ENCODE measurements at places on chromosomes 6 and 20.
A peak's percentile ranks its signal among the peaks of the same experiment; 100 is the strongest.

- no peaks in the 10 kb centered on the region for H3K4me1 ChIP-seq
- no peak overlapping the region for H3K4me3 ChIP-seq
- no peak for DNase-seq
- no peaks in the 10 kb centered on the region for H3K36me3 ChIP-seq
- H3K27me3 ChIP-seq, result no peaks in the 10 kb centered on the region
Observed at GRCh38 chr6:126307849-126308248, 32.1 kb upstream of the CENPW start.

DNA sequence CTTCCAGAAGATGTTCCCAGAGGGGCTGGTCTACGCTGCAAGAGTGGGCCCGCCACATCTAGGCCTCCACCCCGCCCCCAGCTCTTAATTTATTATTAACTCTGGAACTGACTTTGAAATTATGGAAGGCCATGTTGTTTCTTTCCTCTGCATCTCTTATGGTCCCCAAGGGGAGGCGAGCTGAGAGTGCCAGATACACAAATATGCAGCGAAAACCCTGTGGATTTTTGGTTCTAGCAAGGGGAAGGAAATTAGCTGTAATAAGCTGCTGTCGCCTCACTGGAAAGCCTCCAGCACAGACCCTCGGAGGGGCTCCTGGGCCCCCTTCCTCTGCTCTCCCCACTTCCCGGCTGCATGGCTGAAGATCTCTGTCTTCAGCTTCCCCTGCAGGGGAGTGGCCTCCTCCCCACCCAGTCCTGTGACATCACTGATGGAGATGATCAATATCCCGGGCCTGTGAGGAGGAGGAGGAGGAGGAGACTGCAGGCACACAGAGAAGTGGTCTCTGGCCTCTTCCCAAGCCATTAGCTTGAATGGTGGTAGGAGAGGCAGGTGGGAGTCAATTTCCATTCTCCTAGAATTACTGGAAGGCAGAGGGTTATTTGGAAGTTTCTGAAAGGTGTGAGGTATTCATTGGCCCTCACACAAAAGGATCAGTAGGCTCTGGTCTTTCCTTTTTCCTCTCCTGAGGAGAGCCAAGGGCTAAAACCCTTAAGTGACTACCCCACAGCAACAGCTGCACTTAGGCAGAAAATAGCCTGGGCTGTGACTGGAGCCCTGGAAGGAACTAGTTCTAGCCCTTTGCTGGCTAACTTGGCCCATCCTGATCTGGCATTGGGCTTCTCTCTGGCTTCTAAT lies 39.7 kb upstream of the CCDC167 start:
- peaks cover 19% of the 10 kb centered on the region for H3K4me1 ChIP-seq
- H3K27me3 ChIP-seq, result no peaks in the 10 kb centered on the region
- DNase-seq, result no peak
- H3K27ac ChIP-seq, result peak overlapping the region; percentile 82

- H3K4me1 ChIP-seq, result peaks cover 8% of the 10 kb centered on the region
- peaks cover 4% of the 10 kb centered on the region for H3K36me3 ChIP-seq
- no peaks in the 10 kb centered on the region for H3K27me3 ChIP-seq
- no peak overlapping the region for H3K27ac ChIP-seq
Observed at GRCh38 chr6:149080511-149080910, 237.0 kb upstream of the TAB2 start.

DNA sequence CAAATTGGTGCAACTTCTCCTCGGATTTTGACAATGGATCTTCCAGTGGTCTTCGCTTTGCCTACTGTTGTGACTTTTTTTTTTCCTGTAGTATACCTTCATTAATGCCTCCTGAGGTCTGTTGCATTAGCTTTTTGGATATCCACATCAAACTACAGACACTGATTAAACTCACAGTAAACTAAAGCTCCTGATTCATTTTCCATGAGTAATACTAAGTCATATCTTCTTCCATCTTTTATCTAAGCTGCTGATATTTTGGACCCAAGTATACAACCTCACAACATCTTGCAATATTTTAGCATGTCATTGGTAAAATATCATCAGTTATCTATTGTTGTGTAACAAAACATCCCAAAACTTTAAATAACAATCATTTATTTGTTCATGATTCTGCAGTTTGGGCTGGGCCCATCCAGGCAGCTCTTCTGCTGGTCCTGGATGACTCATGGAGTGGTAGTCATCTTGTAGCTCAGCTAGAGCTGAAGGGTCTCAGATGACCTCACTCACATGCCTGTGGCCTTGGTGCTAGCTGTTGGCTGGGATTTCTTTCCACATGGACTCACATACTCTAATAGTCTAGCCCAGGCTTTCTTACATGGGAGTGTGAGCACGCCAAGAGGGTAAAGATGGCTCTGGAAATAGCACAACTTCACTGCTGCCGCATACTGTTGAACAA lies 78.3 kb upstream of the SRSF6 start:
- H3K27me3 ChIP-seq, result peaks cover 60% of the 10 kb centered on the region
- no peak overlapping the region for H3K4me3 ChIP-seq
- no peak overlapping the region for H3K27ac ChIP-seq

DNA sequence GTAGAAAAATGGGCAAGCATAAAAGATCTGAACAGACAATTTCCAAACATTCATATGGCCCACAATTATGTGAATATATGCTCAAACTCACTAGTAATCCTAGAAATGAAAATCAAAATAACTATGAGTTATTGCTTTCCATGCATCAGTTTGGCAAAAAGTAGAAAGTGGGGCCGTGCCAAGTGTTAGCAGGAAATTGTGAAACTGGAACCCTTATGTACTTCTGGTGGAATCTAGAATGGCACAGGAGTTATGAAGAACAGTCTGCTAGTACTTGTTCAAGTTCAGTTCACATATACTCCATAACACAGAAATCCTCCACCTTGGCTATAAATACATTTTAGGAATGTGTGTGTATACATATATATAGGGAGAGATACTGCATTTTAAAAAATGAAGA lies 89.8 kb downstream of the EYA2 start:
- H3K4me1 ChIP-seq, result no peaks in the 10 kb centered on the region
- no peak overlapping the region for H3K27ac ChIP-seq
- H3K27me3 ChIP-seq, result peaks cover 31% of the 10 kb centered on the region
- peaks cover 2% of the 10 kb centered on the region for H3K36me3 ChIP-seq
- DNase-seq, result no peak

- no peaks in the 10 kb centered on the region for H3K36me3 ChIP-seq
- H3K27me3 ChIP-seq, result peaks cover 58% of the 10 kb centered on the region
- no peak overlapping the region for H3K27ac ChIP-seq
- H3K4me1 ChIP-seq, result no peaks in the 10 kb centered on the region
Observed at GRCh38 chr20:48260129-48260756, 475.0 kb upstream of the SULF2 start.

- H3K4me3 ChIP-seq, result no peak overlapping the region
- no peak overlapping the region for H3K27ac ChIP-seq
Observed at GRCh38 chr6:69825904-69826303, 29.1 kb upstream of the LMBRD1 start.

DNA sequence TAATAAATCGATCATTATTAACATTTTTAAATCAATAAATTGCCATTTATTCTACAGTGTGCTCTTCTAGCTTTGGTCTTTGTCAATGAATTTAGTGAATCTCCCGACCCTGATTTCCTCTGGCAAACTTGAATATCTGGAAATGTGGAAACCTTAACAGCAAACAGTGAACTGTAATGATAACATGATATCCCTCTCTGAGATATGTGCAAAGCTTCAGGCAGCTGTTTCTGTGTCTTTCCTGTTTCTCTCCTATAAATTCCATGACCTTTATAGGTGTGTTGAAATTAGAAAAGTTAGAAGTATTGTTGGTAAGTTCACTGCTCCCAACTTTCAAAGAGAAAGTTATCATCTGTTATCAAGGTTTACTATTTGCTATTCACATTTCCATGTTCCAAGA lies 218.8 kb upstream of the RNF217 start:
- no peak overlapping the region for H3K27ac ChIP-seq
- no peak overlapping the region for H3K4me3 ChIP-seq
- no peaks in the 10 kb centered on the region for H3K4me1 ChIP-seq
- DNase-seq, result no peak

DNA sequence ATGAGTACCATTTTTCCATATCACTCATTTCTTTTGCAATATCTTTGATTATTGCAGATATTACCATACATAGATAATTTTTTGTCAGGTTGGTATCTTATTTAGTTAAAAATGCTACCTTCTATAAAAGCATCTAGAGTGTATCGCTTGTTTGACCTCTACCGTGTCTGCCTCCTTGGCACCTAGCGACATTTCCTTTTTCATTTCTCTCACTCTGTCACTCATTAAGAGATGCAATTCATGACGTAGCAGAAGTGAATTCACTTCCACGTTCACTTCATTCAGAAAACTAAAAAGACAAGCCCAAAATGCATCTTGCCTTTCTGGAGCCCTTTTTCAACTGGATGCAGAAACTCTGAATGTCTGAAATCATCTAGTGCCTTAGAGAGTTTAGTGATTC lies 172.9 kb downstream of the MMS22L start:
- no peak for DNase-seq
- peaks cover 3% of the 10 kb centered on the region for H3K27me3 ChIP-seq
- H3K36me3 ChIP-seq, result no peaks in the 10 kb centered on the region
- H3K4me3 ChIP-seq, result no peak overlapping the region
- H3K4me1 ChIP-seq, result no peaks in the 10 kb centered on the region

GRCh38 chr6:151110576-151110905 lies 129.2 kb upstream of the AKAP12 start:
- H3K36me3 ChIP-seq, result no peaks in the 10 kb centered on the region
- no peak for DNase-seq
- no peak overlapping the region for H3K27ac ChIP-seq
- peaks cover 13% of the 10 kb centered on the region for H3K27me3 ChIP-seq
- no peak overlapping the region for H3K4me3 ChIP-seq

DNA sequence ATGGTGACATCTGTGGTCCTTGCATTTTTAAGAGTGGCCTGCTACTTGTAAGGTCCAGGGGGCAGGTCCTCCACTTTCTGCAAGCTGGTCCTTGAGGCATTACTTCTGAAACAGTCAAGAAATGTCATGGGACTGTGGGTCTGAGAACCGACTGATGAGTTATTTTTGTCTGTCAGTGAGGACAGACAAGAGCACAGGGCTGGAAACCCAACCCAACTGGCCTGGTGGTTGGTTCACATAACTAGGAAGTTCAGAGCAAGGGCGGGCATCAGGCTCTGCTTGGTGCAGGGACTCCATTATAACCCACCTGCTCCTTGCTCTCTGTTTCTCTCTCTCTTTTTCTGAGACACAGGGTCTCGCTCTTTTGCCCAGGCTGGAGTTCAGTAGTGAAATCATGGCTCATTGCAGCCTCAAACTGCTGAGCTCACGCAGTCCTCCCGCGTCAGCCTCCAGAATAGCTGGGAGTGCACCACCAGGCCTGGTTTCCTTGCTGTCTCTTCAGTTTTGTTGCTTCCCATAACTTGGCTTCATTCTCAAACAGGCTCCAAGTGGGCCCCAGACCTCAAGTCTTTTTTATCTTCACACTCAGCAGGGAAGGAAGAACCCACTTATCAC lies 9.2 kb downstream of the CST3 start:
- no peaks in the 10 kb centered on the region for H3K4me1 ChIP-seq
- no peak overlapping the region for H3K4me3 ChIP-seq
- no peaks in the 10 kb centered on the region for H3K36me3 ChIP-seq
- no peak for DNase-seq
- peaks cover 21% of the 10 kb centered on the region for H3K27me3 ChIP-seq
- no peak overlapping the region for H3K27ac ChIP-seq

- H3K36me3 ChIP-seq, result peaks cover 4% of the 10 kb centered on the region
- peak overlapping the region; percentile 67 for H3K4me3 ChIP-seq
- H3K4me1 ChIP-seq, result peaks cover 81% of the 10 kb centered on the region
- no peaks in the 10 kb centered on the region for H3K27me3 ChIP-seq
- H3K27ac ChIP-seq, result peak overlapping the region; percentile 92
Observed at GRCh38 chr6:143545976-143546547, 34.5 kb upstream of the FUCA2 start.

GRCh38 chr20:63316502-63316921 lies 23.5 kb downstream of the COL20A1 start:
- H3K27ac ChIP-seq, result no peak overlapping the region
- no peaks in the 10 kb centered on the region for H3K4me1 ChIP-seq
- peaks cover 6% of the 10 kb centered on the region for H3K27me3 ChIP-seq
- DNase-seq, result no peak

- H3K27ac ChIP-seq, result peak overlapping the region; percentile 87
- H3K36me3 ChIP-seq, result peaks cover 19% of the 10 kb centered on the region
- no peak for DNase-seq
- peaks cover 57% of the 10 kb centered on the region for H3K4me1 ChIP-seq
- no peaks in the 10 kb centered on the region for H3K27me3 ChIP-seq
Observed at GRCh38 chr20:17662333-17663039, 19.6 kb downstream of the RRBP1 start.

- peak overlapping the region; percentile 9 for H3K27ac ChIP-seq
- H3K36me3 ChIP-seq, result peaks cover 16% of the 10 kb centered on the region
- peaks cover 29% of the 10 kb centered on the region for H3K4me1 ChIP-seq
- no peak for DNase-seq
Observed at GRCh38 chr6:87214831-87215230, 59.5 kb downstream of the ZNF292 start.

- no peak overlapping the region for H3K27ac ChIP-seq
- no peak for DNase-seq
- no peaks in the 10 kb centered on the region for H3K36me3 ChIP-seq
Observed at GRCh38 chr20:25193843-25194242, 1.7 kb upstream of the ENTPD6 start.

GRCh38 chr6:15626878-15627674 lies 35.8 kb downstream of the DTNBP1 start:
- H3K27ac ChIP-seq, result no peak overlapping the region
- H3K4me3 ChIP-seq, result peak overlapping the region; percentile 13
- H3K4me1 ChIP-seq, result peaks cover 45% of the 10 kb centered on the region
- peaks cover 4% of the 10 kb centered on the region for H3K36me3 ChIP-seq
- no peak for DNase-seq

GRCh38 chr20:1307571-1307971 lies 21.4 kb downstream of the SDCBP2 start:
- no peak for DNase-seq
- no peak overlapping the region for H3K4me3 ChIP-seq
- H3K36me3 ChIP-seq, result peaks cover 6% of the 10 kb centered on the region
- no peaks in the 10 kb centered on the region for H3K27me3 ChIP-seq
- H3K27ac ChIP-seq, result no peak overlapping the region
- H3K4me1 ChIP-seq, result no peaks in the 10 kb centered on the region

DNA sequence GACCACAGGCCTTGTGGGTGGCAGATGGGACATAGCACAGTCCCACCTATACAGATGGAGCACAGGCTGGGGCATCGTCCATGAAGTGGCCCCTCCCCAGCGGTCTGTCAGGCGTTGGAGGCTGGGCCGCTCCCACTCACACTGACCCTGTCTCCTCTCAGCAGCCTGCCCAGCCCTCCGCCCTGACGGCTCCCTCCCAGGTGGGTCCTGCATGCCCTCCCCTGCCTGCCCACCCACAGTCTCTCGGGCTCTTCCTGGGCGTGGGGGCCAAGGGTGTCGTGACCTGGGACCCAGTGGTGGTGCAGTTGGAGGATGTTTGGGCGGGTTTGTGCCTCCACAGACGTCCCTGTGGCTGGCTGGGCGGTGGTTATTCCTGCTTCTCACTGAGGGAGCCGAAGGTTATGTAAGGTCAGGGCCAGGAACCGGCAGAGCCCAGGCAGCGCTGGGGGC lies 22.3 kb downstream of the COL20A1 start:
- peaks cover 3% of the 10 kb centered on the region for H3K4me1 ChIP-seq
- no peak for DNase-seq
- H3K4me3 ChIP-seq, result no peak overlapping the region
- peaks cover 41% of the 10 kb centered on the region for H3K27me3 ChIP-seq
- no peaks in the 10 kb centered on the region for H3K36me3 ChIP-seq

- no peaks in the 10 kb centered on the region for H3K27me3 ChIP-seq
- no peak overlapping the region for H3K27ac ChIP-seq
- no peaks in the 10 kb centered on the region for H3K4me1 ChIP-seq
- DNase-seq, result no peak
- H3K36me3 ChIP-seq, result no peaks in the 10 kb centered on the region
Observed at GRCh38 chr6:155939253-155939652, 483.6 kb upstream of the NOX3 start.

- H3K4me3 ChIP-seq, result no peak overlapping the region
- no peaks in the 10 kb centered on the region for H3K36me3 ChIP-seq
- no peak overlapping the region for H3K27ac ChIP-seq
- no peaks in the 10 kb centered on the region for H3K4me1 ChIP-seq
Observed at GRCh38 chr20:14375416-14375985, 38.1 kb upstream of the FLRT3 start.

Measured in effector memory CD8-positive, alpha-beta T cell (primary cell).